ENCODE measurements at places on chromosomes 12 and 14.

GRCh38 chr12:1972260-1972659 lies 32.0 kb downstream of the DCP1B start:
- DNase-seq, result no peak

DNA sequence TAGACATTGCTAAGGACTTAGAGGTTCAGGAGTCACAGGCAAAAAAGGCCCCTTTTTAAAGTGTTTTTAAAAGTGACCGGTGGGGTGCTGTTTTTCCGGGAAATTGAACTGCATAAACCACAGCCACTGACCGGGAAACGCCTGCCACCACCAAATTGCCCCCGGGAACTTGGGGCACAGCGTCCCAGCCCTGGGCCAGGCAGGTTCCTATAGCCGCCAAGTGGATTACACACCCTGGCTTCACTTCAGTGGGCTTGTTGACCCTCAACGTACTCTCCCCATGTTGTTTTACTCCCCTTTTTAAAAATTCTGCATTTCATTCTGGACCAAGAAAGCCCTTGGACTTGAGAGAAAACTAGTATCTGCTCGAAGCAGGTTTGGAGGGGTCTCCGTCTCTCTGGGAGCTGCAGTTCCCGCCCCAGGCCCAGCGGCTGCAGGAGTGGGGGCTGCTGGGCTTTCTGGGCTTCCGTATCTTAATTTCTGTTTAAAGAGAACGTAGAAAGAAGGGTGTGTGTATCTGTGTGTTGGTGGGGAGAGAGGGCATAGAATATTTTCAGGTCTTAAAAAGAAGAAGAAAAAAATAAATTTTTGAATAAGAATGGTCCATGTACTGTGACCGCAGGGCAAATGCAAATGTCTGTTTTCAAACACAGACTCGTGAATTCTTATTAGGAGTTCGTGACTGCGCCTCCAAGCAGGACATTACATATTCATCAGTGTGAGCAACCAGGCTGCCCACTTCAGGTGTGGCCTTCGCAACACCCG lies 82.9 kb downstream of the PAPOLA start:
- DNase-seq, result no peak

DNA sequence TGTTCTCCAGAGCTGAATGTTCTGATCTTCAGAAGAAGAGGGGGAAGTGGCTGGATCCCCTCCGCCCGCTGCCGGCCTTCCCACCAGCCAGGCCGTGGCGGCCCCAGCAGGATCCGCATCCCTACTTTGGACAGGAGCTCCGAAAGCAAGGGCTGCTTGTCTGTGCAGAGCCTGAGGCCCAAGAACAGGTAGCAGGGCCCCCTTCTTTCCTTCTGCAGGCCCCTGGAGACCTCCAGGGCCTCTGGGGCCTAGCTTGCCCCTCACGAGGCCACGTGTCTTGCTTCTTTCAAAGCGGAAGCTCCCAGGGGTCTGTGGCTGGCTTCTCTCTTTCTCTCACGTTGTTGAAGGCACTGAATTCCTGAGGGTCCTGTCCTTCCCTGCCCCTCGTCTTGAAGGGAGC lies 13.2 kb downstream of the PGF start:
- no peak for DNase-seq

GRCh38 chr14:51035611-51036192 lies 59.2 kb downstream of the TRIM9 start:
- DNase-seq, result no peak

GRCh38 chr12:94056419-94057158 lies 91.8 kb upstream of the PLXNC1 start:
- no peak for DNase-seq

DNA sequence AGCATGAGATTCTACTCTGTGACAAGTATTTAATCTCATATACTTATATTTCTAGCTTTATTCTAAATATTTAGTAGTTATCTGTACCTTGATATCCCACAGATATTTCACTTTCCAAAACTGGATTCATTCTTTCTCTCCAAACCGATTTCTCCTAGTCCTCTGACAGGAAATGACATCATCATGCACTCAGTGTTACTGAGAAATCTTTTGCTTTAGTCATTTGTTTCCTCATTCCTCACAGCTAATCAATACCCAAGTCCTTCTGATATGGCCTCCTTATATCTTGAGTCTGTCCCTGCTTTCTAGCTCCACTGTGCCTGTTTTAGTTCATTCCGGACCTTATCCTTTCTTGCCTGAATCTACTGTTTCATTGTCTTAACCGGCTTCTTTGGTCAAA lies 39.4 kb upstream of the E2F7 start:
- DNase-seq, result no peak

Measured in stimulated activated CD4-positive, alpha-beta T cell treated with anti-CD3 and anti-CD28 coated beads, TNF-alpha, amount 100 ng/mL, for 24 hours (primary cell).